CD4-positive, alpha-beta T cell treated with Interferon gamma for 1 hour (primary cell): ENCODE measurements at places on chromosomes 11 and 22.

DNA sequence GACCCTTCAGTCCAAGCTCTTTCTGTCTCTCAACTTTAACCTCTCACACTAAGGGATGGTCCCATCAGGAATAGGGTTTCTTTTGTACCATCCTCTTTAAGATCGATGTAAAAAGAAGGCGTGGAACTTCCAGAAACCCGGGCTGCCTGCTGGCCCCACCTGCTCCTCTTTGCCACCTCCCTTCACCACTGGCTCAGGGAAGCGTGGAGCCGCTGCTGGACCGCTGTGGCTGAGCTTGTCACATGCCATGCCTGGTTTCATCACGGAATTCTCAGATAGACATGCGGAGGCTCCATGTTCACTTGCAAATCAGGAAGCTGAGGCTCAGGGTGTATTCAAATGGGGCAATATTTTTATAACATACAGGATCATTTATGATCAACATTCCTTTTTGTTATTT is 399.7 kb downstream of the BRD1 start:
- DNase-seq: no peak

GRCh38 chr11:124865181-124865901 is at the start of gene ROBO3:
ROBO3 (plus strand) TSS chr11:124865432; CDS start chr11:124865578, 146 bp downstream.
- no peak for DNase-seq

DNA sequence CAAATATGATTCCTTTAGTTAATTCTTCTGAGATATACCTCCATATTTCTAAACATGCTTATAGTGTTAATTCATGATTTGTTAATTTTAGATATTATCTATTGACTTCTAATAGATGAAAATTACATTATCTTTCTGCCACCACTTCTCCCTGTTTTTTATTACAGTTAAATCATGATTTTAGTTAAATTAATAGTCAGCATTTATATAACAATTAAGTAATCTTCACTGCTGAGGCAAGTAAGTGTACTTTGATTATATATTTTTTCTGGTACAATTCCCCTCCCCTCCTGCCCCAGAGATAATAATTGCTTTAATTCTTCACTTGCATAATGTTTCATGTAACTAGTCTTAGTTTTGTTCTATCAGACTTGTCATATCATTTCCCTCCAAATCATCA is 5.8 kb downstream of the IL17RA start:
- DNase-seq: no peak

GRCh38 chr11:62921201-62921572 is at the start of gene CHRM1:
CHRM1 (minus strand) TSS chr11:62921363; CDS start chr11:62911100, 10,263 bp downstream.
- no peak for DNase-seq

DNA sequence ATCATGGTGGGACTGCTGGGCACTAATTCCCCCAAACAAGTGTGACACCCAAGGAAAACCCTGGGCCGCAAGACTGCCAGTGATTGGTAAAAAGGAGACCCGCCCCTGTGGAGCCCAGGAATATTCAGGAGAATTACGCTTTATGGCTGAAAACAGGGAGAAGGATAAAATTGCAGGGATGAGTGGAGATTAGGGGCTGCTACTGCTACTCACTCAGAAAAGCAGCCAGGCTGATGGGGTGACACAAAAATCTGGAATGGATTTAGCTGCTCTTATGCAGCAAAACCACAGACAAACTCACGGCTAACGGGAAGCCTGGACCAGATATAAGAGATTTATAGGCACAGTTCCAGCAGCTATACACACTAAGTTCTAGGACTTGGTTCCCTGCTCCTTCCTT is 4.4 kb upstream of the FBXO3 start:
- DNase-seq: no peak

- no peak for DNase-seq
Measured at GRCh38 chr11:33086017-33086416, 46.6 kb downstream of the TCP11L1 start.

DNA sequence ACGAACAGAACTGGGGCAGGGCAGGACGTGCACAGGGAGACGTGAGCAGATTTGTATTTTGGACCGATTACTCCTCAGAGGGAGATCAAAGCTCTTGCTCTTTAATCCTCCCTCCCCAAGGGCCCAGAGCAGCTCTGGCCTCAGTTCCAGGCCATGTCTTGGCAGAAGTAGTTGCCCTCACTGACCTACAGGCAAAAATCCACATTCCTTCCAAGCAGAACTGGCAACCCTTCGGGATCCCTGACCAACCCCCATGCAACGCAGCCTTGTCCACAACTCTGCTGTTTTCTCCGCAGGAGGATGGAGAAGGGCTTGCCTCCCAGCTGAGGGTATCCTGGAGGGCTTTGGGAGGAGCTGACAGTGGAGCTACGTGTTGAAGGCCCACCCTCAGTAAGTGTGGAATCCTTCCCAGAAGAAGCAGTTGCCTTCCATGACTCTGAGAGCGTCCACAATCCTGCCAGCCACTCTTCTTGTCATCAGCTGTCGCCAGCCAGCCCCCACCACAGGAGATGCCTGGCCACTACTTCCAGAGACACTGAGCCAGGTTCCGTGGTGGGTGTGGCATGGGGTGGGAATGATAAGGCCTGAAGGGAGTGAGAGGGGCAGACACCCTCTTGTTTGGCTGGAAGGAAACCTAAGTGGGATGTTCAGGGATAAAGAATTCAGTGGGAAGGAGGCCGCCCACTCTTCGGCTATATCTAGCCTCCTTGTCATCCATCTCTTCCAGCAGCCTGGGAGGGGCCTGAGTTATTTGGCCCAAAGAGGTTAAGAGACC is 68.1 kb downstream of the PDE2A start:
- DNase-seq: no peak

DNA sequence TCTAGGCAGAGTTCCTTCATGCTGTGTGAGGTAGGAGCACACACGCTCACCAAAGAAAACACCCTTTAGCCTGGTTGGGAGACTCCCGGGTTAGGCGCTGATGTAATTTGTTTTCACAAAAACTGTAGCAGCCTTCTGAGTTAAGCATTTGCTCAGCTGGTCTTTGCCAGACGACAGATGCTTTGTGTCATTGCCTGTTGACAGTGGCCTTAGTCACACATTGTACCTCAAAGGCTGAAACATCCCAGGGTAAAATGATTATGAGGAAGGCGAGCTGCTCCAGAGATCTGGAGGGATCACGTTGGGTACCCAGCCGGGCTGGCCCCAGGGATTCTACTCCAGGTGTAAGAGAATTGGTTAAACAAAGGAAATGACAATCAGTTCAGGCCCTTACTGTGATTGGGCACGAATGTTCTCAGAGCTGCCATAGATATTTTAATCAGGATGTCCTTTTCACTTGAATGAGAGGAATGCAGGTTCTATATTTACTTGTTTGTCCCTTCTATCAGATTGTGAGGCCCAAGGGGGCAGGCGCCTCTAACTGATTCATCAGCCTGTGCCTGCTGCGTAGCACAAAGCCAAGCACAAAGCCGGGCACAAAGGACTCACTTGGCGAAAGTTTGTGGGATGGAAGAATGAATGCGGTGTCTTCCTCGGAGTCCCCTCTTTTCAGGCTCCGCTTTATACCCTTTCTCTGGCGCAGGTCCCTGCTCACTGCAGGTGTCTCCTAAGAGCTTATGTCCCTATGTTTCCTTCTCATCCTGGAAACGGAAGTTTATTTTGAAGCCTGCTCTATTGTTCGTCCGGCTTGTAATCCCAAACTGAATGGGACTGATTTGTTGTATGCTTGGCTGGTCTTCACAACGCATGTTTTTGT is 47.1 kb downstream of the ADM start:
- DNase-seq: no peak

DNA sequence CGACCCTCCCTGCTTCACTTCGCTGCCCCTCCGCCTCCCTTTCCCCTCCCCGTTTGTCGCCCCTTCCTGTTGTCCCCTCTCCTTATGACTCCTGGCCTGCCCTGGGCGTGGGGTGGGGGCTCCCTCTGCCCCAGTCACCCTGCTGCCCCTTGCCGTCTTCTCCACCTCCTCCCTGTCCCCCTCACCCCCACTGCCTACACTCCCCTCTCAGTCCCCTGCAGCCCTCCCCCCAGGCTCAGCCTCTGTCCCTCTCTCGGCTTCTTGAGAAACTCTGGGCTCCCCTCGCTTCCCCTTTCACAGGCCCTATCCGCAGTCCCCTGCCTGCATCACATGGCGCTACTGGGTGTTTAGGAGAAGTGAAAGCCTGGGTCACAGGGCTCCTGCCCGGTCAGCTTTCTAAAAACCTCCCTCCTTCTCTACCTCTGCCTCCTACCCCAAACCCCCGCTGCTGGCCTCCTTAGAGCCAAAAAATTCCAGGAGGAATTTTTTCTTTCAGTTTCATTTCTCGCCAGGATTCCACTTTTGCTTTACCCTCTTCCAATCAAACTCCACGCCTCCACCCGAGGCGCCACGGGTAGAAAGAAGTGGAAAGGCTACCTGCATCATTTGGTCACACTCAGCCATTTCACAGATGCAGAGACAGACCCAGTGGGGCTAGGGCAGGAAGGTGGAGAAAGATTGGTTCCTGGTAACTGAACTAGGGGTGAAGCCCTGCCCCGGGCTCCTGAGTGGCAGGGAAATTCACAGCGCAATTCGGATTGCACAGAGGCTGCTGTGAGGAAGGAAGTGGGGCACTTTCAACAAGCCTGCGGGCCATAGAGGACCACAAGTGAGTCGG is at the start of gene SLC15A3:
Gene SLC15A3 (minus strand): TSS at position 273 of the 838 bp plus-strand sequence. CDS start 625 bp downstream, outside the sequence.
- DNase-seq: peak; percentile 85

GRCh38 chr11:104668797-104669463 is 229.3 kb downstream of the CASP12 start:
- no peak for DNase-seq

GRCh38 chr11:9090488-9091043 is 833 bp downstream of the SCUBE2 start:
- no peak for DNase-seq

DNA sequence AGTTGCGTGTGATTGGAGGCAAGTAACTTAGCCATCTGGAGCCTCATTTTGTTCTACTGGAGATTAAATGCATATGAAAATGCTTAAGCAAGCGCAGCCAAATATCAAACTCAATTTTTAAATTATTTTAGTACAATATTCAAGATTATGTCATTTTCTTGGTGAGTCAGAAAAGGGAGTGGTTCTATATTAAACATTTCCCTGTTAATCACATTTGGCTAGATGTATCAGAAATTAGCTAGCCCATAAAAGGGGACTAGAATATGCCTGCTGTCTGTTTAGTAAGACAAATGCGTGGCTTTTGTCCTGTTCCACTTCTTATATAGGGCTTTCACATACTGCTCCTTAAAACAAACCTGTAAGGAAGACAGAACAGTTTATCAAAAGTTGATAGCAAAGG is 35.0 kb upstream of the BMAL1 start:
- DNase-seq: no peak

DNA sequence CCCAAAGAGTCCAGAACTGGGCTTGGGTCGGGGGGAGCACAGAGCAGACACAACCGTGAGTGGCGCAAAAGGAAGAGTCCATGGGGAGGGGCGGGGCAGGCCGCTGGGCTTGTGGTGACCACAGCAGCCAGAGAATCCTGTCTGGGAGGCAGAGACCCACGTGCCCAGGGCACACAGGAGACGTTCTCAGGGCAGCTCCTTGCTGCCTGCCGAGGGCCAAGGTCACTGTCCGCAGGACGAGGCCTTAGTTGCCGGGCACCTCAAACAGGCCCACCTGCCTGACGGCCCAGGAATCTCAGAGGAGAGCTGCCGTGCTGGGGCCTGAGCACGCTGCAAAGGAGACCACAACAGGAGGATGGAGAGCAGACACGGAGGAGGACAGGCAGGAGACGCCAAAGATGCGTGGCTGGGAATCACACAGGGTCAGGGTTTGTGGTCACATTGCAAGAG is 87.8 kb downstream of the MYEOV start:
- DNase-seq: no peak

GRCh38 chr11:112355726-112356125 is 95.1 kb upstream of the PLET1 start:
- no peak for DNase-seq

DNA sequence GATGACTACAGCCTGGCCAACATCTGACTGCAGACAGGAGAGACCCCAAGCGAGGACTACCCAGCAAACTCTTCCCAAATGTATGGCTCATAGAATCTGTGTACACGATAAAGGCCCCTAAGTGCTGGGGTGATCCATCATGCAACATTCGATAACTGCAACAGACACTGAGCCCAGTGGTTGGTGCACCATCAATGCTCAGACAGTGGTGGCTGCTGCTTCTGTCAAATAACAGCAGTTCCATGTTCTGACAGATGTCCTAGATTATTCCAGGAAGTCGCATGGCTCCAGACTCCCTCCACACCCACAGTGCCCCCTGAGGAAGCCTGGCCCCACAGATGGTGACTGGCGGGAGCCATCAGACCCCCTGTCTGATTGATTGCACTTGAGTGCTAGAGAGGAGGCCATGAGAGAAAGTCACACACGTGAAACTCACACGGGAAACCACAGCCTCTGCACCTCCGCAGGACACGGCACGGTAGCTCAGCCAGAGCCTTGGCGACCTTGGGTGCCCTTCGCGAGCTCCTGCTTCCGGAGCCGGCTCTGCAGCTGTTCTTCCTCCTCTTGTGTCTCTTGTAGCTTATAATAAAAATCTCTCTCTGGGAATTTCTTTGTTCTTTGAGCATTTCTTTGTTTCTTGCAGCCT is 1155.9 kb downstream of the TBC1D22A start:
- DNase-seq: no peak

GRCh38 chr11:73965076-73965763 is 14.4 kb downstream of the DNAJB13 start:
- DNase-seq: no peak

- DNase-seq: no peak
Measured at GRCh38 chr11:82732734-82733443, 775 bp downstream of the FAM181B start.

GRCh38 chr11:70601861-70602538 is 203.7 kb downstream of the CTTN start:
- no peak for DNase-seq

- no peak for DNase-seq
Measured at GRCh38 chr11:13160346-13160745, 117.2 kb upstream of the BMAL1 start.

DNA sequence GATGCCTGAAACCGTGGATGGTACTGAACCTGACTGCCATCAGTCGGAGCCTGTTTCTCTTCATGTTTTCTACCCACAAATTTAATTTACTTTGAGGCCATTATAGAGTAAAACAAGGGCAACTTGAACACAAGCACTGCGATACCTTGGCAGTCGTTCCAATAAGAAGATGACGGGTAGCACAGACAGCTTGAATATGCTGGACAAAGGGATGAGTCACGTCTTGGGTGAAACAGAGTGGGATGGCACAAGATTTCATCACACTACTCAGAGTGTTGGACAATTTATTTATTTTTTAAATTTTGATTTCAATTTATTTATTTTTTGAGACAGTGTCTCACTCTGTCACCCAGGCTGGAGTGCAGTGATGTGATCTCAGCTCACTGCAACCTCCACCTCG is 5.7 kb downstream of the DIXDC1 start:
- no peak for DNase-seq

DNA sequence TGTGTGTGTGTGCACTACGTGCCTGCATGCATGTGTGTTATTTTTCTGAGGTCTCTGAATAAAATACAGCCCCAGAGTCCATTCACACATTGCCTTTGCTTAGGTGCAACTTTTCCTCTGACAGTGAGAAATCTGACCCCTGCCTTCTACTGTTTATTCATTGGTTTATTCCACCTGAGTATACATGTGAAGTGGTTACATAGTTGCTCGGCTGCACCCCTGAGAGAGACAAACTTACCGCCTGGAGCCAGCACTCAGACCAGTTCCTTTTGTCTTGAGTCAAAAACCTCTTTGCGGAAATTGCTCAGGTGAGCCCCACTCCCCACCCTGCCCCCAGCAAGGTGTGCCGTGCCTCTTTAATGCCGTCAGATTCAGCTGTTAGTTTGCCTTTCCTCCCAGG is 363.6 kb downstream of the BRD1 start:
- no peak for DNase-seq
